ENCODE measurements at places on chromosomes 3 and 15. TPM values are rescaled to one million over a fixed set of nuclear protein-coding genes. Genes with fewer than 3 reads are reported as not detected.

GRCh38 chr15:74783072-74783807, 1.4 kb downstream of the CSK start:
- no peak for DNase-seq

- DNase-seq: no peak
Observed at GRCh38 chr15:85568261-85568808, 187.9 kb downstream of the AKAP13 start.

- no peak for DNase-seq
Observed at GRCh38 chr3:138359148-138359918, 11.0 kb downstream of the MRAS start.

DNA sequence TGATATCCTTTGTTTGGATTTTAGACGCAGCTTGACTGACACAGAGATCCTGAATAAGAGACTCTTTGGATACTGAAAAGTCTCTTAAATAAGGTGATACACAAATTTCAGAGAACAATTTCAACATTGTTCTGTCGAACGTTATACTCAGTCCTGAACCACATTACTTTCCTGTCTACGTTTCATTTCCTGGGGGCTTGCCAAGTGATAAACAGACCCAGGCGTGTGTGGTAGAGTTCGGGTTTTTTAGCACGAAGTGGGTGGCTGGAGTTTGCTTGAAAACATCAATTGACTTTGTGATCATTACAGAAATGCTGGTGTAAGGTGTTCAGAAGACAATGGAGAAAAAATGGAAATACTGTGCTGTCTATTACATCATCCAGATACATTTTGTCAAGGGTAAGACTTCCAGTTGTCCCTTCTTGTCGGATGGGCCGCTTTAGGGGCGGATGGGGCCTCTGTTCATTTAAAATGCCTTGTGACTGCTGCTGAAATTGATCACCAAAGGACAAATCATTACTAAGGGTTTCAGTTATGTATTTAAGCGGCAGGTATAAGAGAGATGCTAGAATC, at the start of gene CD96:
Gene CD96, plus strand, starts transcription at position 287 of the 573 bp plus-strand sequence. Its CDS starts 52 bp downstream, at position 339.
- DNase-seq: no peak

DNA sequence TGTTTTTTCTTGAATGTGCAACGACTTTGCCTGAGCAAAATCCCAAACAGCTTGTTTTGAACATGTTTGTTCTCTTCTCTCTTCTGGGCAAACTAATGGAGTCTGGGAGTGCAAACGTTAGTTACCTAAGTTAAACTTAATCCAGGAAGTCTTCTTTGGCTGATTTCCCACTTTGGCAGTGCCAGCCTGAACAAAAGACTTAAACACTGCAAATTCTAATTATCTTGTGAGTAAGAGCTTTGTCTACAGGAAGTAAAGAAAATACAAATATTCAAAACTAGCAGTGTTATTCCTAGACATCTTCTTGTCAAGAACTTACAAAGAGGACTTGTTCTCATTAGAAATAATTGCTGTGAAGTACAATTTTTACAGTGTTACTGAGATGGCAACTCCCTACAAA, 16.7 kb upstream of the DENND6A start:
- no peak for DNase-seq

- DNase-seq: no peak
Observed at GRCh38 chr15:67777773-67778172, 47.5 kb upstream of the SKOR1 start.

GRCh38 chr15:35381328-35381727, 164.6 kb downstream of the DPH6 start:
- DNase-seq: no peak

- DNase-seq: no peak
Observed at GRCh38 chr3:119891944-119892721, 110.2 kb downstream of the NR1I2 start.

DNA sequence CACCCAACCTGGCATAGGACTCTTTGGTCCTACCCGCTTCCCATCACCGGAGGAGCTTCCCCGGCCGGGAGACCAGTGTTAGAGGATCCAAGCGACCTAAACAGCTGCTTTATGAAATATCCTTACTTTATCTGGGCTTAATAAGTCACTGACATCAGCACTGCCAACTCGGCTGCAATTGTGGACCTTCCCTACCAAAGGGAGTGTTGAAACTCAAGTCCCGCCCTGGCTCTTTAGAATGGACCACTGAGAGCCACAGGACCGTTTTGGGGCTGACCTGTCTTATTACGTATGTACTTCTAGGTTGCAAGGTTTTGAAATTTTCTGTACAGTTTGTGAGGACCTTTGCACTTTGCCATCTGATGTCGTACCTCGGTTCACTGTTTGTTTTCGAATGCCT, 761.2 kb upstream of the LMCD1 start:
- no peak for DNase-seq

DNA sequence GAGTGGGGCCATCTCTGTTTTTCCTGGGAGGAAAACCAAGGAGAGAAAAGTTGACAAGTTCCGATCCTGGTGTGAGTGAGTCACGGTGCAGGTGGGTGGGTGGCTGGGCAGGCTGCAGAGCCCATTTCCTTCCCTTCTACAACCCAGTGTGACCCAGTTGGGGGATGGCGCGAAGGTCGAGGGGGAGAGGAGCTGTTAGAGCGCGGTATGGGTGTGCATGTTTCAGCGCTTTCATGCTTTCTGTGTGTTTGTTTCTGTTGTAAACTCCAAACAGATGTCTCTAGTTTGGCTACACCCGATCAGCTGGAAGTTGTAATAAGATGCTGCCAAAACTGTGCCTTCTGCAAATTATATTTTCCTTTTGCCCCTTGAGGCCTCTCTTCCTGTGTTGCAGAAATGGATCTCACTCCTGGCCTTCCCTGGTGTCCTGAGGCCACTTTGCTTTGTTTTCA, 3.8 kb downstream of the FAM43A start:
- DNase-seq: no peak

GRCh38 chr3:42081838-42082473, 9.2 kb upstream of the TRAK1 start:
- no peak for DNase-seq

DNA sequence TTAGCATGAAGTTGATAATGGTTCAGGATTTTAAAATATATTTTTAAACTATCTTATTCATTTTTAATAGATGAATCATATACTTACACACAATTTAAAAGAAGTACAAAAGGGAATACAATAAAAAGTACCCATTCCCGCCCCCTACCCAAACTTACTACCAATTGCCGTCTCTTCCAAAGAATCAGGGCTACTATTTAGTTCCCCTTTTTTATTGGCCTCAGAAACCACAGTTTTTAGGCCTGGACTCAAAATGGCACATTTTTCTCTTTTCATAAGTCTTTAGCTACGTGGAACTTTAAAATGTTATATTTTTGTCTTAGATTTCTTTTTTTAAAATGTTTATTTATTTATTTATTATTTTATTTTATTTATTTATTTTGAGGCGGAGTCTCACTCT, 18.0 kb downstream of the LRRK1 start:
- DNase-seq: no peak

- no peak for DNase-seq
Observed at GRCh38 chr15:25435474-25436243, 3.2 kb downstream of the UBE3A start.

DNA sequence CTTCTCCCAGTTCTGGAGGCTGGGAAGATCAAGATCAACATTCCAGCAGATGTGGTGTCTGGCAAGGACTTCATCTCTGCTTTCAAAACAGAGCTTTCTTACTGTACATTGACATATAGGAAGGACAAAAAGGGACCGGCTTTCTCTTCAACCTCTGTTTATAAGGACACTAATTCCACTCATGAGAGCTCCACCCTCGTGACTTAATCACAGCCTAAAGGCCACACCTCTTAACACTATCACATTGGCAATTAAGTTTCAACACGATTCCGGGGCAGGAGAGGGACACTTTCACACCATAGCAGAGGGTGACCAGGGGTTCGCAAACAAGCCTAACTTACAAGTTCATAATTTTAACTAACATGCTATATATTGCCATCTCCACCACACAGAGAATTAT, 231.5 kb downstream of the MAGI1 start:
- no peak for DNase-seq

DNA sequence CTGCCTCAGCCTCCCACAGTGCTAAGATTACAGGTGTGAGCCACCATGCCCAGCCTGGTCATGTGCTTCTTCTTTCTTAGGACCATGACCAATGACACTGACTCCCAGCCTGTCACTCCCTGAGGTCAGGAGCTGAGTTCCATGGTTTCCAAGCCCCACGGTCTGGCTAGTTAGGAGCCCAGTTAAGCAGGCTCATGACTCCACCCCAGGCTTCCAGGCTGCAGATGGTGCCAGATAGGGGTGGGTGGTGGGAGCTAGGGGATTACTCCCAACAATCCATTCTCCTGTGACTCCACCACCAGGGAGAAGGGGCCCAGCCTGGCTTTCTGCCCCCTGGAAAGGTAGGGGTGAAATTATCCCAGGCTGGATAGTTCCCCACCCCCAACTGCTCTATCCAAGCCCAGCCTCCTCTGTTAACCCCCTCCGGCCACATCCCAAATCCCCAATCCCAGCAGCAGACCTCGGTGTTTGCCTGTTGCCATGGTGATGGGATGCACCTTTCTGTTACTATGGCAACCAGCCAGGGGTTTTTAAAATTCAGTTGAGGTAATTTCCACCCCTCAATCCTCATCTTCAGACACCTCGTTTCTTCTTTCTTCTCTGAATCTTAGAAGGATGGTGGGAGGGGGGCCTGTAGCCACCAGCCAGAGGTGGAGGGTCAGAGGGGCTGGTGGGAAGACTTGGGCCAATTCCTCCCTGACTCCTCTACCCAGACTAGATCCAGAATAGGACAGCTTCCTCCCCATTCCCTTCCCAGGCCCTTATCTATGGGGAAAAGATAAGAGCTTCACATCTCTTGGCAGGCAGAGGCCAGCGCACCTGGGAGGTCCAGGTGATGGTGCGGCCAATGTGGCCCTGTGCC, 22.5 kb upstream of the SEMA3F start:
- DNase-seq: no peak

DNA sequence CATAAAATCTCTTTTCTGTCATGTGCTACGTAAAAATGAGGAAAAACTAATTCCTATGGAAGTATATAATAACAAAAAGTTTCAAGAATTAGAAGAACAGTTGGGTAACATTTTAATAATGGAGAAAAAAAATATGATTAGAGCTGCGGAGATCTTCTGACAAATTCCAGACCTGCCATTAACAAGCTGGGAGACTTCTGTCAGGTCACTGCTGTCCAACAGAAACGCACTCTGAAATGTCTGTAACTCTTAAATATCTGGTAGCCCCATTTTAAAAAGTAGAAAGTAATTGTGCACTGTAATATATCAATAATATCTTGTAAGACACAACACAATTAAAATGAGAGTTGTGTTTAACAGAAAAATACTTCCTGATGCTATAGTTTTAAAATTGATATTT, 15.7 kb downstream of the GOLIM4 start:
- DNase-seq: no peak

DNA sequence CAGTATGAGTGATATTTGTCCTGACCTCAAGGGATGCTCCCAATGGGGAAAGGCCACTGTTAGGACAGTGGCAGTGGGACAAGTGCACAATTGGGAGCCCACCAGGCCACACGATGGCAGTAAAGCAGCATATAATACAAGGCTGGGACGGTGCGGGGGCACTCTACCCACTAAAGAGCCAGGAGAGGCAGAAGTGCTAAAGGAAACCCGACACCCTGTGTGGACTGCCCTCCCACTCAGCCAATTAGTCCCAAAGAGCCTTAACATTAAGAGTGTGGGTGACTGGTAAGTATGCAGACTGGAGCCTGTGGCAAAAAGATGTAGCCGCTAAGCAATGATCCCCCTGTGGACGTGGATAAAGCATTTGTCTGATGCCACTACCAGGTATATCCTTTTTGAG, 8.2 kb upstream of the ZNF589 start:
- DNase-seq: peak; percentile 75

DNA sequence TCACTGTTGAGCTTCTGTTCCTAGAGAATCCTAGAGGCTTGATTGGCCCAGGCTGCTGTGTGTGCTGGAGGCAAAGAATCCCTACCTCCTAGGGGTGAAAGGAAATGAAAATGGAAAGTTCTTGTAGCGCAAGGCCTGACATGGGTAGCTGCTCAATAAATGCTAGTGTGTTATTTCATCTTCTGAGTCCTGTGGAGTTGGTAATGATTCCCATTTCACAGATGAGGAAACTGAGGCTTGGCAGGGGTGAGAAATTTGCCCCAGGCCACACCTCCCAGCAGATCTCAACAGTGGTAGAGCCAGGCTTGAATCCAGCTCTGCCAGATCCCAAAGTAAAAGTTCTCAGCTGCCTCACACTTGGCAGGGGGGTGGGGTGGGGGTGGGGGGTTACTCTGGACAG, 26.1 kb downstream of the HDAC11 start:
- no peak for DNase-seq

GRCh38 chr3:67458408-67458807, 196.0 kb downstream of the SUCLG2 start:
- no peak for DNase-seq

- DNase-seq: no peak
Observed at GRCh38 chr3:65829228-65829627, 209.5 kb downstream of the MAGI1 start.

- no peak for DNase-seq
Observed at GRCh38 chr3:16523778-16524177, 10.3 kb upstream of the RFTN1 start.

DNA sequence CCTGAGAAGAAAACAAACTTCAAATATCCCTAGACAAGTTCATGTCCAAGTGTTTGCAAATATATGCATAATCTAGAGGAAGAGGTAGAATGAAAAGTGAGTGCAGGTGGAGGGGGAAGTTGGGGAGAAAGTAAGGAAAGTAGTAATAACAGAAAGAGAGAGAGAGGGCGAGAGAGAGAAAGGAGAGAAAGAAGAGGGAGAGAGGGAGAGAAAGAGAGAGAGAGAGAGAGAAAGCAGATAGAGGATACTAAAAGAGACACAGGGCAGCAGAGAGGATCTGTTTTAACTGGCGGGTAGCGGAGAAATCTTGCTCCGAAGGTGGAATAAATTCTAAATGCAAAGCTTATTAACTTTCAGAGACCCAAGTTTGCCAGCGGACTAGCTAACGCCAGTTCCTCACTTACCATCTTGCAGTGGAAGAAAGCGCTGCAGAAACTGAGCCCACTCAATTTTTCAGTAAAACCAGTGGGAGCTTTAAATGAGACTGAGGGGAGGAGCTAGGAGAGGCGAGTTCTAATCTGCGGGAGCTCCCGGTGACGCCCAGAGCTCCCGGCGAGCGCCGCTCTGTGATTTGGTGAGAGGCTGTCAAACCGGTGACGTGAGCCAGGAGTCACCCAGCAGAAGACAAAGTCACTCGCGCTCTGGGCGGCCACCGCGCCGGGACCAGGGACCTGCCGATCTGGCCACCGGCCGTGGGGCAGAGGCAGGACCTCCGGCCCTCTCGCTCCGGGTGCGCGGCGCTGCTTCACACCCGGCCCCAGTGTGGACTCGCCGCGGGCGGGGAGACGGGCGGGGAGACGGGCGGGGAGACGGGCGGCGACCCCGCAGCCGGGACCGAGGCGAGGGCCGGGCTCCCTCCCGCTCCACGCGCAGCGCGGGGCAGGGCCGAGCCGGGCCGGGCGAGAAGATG, at the start of gene GMNC:
Gene GMNC, minus strand, starts transcription at position 486 of the 910 bp plus-strand sequence. Its CDS starts 79 bp downstream, at position 407.
- DNase-seq: peak; percentile 93

Gene PIF1
- 0.65 TPM for total RNA-seq

Gene TNFSF10
- 53.3 TPM for total RNA-seq

Gene MNS1
- 3.5 TPM for total RNA-seq

Gene SOX14
- total RNA-seq: not detected

Gene CMC1
- total RNA-seq: 16.4 TPM

Gene CADPS
- 0.75 TPM for total RNA-seq

Gene FMN1
- 18.4 TPM for total RNA-seq

Gene CP
- 225 TPM for total RNA-seq

Gene CDCP1
- total RNA-seq: 8.9 TPM

Gene SYNPR
- not detected for total RNA-seq

Gene GYG1
- 67.3 TPM for total RNA-seq

Gene SUSD5
- 230 TPM for total RNA-seq

Gene STRC
- total RNA-seq: 0.45 TPM

Gene MST1R
- 2.7 TPM for total RNA-seq

Gene CCDC9B
- total RNA-seq: 59.6 TPM

Gene OCA2
- total RNA-seq: 3.0 TPM

Gene DUOXA1
- total RNA-seq: 0.23 TPM

Gene FGF7
- total RNA-seq: 126 TPM
